ENCODE measurements at places on chromosomes 2 and 18.

DNA sequence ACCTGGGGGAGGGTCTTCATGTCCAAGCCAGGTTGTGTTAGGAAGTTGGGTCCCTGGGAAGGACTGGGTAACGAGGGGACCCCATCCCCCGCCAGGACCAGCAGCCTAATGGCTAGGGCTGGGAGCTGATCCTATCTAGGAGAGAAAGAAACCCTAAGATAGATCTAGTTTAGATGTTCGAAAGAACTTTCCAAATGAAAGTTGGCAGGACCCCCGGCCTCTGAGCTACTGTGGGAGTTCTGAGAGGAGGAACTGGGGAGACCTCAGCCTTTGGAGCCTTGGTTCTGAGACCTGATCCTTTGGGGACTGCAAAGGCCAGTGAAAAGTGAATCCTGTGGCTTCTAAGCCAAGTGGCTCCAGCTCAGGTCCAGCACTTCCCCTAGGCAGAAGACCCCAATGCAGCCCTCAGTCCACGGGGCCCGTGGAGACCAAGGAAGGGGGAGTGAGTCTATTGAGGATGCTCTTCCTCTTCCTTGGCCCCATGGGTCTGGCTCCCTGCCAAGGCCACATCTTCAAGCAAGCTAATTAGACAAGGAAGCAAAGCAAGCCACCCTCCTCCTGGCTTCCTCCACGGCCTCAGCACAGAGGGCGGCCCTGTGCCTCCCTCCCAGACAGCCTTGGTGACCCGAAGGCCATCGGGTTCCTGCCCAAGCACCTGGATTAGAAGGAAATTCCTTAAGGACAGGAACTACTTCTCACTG is 23.5 kb downstream of the CCT7 start:
- no peak for DNase-seq

- no peak for DNase-seq
These were observed 112.3 kb downstream of the MEP1B start for GRCh38 chr18:32301976-32302743.

DNA sequence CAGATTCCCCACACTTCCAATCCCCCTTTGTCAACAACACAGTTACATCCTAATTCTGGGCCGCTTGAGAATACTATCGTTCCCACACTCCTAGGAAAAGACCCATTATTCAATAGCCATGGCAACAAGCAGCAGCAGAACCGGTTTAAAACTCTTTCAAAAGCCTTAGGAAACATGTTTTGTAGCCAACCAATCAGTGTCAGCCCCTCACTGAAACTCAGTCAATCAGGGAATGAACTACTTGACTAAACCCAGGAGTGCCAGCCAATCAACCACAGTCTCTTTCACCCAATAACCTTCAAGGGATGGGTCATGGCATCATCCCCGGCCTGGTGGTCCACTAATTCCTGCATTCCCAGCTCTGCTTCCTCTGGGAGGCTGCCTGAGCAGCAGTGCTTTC is 204.8 kb upstream of the HS6ST1 start:
- DNase-seq, result no peak

- no peak for DNase-seq
These were observed 167.4 kb upstream of the RAB6C start for GRCh38 chr2:129812071-129812470.

- no peak for DNase-seq
These were observed 70.2 kb downstream of the CDH19 start for GRCh38 chr18:66533693-66534092.

DNA sequence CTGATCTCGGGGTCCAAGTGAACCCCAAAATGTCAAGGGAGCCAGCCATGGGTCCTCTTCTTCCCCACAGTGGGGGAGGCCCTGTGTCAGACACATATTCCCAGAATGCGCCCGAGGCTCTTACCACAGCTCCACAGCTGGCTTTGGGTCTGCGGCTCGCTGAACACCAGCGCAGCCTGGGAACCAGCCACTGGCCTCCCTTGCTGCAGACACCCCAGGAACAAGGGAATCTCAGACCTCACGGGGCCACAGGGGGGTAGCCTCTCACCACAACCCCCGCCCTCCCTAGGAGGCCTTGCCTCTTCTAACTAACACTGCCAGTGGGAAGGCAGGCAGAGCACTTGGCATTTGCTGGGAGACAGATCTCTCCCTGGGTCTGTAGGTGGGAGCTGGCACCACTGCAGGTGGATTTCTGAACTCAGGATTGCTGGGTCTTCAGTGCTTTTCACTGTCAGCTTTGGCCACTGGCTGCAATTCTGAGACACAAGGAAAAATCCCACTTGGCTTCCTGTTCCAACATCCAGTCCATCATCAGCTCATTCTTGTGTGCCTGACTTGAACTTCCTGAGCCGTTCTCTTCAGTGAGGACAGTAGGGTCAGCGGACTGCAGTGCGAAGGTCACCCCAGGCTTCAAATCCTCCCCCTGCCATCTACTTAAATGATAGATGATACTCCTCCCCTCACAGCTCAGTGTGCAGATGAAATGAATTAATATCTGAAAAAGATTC is 128.7 kb downstream of the CAPN13 start:
- no peak for DNase-seq

DNA sequence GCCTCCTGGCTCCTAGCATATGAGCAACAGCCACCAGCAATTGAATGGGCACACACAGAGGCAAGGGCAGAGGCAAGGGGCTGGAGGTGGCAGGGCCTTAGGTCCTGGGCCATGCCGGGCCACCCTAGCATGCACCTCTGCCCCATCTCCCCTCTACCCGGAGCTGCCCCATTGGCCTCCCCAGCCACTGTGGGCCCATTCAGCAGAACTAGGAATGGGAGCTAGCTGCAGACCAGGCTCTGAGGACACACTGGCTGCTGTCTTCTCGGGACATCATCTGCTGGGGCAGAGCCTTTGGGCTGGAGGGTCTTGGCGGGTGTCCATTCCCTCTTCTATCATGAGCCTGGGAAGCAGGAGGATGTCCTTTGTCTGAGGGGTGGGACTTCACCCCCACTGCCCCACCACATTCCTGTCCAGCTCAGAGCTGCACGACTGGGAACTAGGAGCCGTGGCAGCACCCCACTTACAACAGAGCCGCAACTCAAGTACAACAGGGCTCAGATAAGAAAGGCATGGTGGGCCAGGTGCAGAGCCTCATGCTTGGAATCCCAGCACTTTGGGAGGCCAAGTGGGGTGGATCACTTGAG is 800 bp downstream of the VIL1 start:
- DNase-seq, result no peak

Data from iPS DF 19.7 (cell line).